ENCODE measurements at places on chromosomes 6 and 20.

GRCh38 chr6:122649701-122650100, 39.5 kb downstream of the PKIB start:
- DNase-seq = no peak

- no peak for DNase-seq
Measured at GRCh38 chr6:52087498-52087999, at the start of gene PKHD1. TSS of gene PKHD1 (minus strand) at chr6:52087613. CDS start at chr6:52084933, 2,680 bp downstream.

DNA sequence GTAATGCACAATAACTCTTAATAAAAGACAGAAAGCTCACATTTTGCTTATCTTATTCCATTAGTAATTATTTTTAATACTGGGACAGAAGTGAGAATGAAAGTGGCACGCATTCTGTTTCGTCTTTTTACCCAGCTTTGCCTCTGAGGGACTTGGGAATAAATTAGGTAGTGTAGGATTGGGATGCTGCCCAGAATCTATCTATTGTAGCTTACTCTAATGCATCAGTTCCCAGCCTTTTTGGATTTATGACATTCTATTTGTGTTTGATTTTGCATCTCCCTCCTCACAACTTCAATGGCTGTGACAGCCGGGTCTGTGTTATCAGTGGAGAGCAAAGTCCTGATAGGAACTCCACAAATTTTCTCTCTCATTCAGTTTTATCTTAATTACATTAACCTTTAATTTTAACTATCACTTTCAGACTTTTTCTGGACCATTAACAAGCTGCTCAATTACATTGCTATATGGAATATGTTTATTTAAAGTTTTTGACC, 62.9 kb upstream of the TULP4 start:
- no peak for DNase-seq

DNA sequence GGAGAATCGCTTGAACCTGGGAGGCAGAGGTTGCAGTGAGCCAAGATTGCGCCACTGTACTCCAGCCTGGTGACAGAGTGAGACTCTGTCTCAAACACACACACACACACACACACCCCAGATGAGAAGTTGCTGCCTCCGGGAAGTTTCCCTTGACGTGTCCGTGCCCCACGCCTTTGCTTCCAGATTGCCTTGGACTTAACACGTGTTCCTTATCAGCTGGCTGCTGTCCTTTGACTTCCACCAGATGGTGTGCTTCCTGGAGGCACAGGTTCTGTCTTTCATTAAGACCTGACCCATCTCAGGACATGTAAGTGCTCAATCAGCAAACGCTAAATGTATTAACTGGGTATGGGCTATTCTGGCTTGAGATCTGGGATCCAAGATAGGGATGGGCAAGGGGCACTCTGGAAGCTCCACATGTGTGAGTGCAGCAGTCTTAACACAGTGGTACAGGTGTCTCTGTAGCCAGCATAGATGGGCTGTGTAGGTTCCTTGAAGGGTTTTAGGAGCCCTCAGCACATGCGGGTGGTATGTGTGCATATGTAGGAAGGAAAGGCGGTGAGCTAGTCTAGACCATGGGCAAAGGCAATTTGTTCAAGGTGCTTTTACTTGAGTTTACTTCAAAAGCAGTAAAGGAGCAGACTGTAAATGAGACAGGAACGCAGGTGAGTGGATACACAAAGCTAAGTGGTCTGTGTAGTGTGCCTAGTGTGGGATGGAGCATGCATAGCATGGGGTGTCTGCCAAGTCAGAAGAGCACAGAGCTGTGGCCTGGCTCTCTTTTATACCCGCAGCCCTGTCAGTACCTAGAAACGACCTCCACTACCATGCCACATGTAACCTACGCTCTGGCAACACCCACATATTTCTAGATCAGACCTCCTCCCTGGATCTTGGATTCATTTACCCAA, 11.6 kb downstream of the PIGT start:
- no peak for DNase-seq

DNA sequence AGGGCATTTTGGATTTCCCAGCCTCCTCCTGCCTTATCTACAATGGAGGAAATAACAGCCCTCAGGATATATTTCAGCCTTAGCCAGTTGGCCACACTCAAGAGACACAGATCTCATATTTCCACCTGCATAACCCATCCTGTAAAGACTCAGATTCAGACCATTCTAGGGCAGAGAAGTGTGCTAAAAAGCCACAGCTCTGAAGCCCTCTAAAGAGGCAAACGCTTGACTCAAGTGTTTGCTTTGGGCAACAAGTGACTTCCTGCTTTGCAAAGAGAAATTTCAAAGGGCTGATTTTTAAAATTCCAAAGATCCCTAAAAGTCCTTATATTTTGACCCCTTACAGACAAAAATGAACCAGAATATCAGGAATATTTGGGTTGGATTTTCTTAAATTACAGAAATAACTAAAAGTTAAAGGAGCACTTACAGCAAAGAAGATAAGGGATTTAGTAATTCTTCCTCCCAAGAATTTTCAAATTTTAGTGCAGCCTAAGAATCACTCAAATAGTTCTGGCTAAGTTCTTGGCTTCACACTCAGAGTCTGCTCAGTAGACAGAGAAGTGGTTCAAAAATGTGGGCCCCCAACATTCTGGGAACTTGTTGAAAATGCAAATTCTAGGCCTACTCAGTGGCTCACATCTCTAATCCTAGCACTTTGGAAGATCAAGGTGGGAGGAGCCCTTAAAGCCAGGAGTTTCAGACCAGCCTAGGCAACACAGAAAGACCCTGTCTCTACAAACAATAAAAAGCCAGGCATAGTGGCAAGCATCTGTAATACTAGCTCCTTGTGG, 18.9 kb upstream of the ADGRF5 start:
- peak; percentile 61 for DNase-seq

DNA sequence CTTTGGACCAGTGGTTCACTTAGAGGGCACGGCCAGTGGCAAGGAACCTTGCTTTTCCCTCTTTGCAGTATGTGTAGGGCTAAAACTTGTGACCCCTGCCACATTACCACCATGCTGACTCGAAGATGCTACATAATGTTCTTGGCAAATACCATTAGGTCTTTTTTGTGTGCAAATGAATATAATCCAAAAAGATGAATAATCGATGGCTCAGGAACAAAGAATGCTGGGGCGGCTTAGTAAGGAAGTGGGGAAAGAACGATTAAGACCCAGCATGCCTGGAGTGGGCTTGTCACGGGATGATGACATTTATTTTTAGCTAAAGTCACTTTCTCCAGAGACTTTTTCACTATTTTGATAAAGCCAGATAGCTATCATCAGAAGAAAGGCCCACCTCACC, 23.1 kb downstream of the CMTR1 start:
- no peak for DNase-seq

DNA sequence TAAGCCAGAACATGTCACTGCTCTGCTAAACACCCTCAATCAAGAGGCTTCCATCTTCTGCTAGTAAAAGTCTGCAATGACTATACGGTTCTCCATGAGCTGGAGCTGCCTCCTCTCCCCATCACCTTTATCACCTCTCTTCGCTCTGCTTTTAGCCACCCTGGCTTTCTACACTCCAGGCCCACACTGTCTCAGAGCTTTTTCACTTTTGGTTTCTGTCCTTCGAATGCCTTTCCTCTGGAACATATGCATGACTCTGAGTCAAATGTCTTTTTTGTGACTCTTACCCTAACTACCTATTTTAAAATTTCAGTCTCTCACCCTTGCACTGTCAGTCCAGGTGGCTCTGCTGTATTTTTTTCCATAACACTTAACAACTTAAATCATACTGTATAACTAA, 525.4 kb upstream of the RNF217 start:
- no peak for DNase-seq

DNA sequence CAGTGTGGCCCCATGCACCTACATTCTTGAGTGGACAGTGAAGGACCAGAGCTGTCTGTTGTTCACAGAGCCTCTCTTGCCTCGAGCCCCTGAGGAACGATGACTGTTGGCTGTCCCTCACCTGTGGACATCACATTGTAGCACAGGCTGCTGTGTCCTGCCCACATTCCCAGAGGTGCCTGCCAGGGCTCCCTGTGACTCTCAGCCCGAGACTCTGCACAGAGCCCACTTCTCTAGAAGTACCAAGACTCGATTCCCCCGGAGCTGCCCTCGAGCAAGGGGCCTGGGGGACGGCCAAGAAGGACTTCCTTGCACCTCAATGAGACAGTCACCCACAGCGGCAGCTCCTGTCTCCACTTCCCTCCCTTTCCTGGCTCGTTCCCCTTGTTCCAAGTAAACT, 28.6 kb upstream of the DLGAP4 start:
- no peak for DNase-seq

GRCh38 chr6:142842418-142843261, 102.3 kb downstream of the HIVEP2 start:
- no peak for DNase-seq

GRCh38 chr6:158782432-158783166, 36.6 kb downstream of the EZR start:
- DNase-seq = no peak

DNA sequence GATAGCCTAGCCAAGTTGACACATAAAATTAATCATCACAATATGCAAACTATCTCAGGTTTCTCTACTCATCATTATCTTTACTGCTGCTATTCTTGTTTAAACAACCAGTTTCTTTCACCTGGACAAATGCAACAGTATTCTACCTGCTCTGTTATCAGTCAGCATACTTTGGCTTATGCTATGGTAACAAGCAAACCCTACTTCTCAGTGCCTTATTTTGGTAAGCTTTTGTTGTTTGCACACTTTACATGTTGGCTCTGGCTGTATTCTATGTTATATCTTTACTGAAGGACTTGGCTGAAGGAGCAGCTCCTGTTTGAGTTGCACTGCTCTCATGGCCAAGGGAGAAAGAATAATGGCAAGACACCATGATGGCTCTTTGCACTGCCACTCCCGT, 463.1 kb downstream of the EPM2A start:
- no peak for DNase-seq

DNA sequence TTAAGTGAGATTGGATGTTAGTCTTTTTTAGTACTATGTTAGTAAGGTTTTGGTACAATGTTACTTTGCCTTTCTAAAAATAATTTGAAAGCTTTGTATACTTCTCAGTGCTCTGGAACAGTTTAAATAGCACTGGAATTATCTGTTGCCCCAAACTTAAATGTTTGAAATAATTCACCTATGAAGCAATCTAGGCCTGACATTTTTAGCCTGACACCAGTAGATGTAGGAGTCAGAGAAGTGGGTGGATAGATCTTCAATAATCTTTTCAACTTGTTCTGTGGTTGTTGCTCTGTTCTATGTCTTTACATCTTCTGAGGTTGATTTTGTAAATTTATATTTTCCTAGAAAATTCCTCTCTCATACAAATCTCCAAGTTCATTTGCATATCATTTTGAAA, 103.1 kb upstream of the ADGRF1 start:
- DNase-seq = no peak

GRCh38 chr6:53691667-53692133, 26.1 kb upstream of the KLHL31 start:
- no peak for DNase-seq

DNA sequence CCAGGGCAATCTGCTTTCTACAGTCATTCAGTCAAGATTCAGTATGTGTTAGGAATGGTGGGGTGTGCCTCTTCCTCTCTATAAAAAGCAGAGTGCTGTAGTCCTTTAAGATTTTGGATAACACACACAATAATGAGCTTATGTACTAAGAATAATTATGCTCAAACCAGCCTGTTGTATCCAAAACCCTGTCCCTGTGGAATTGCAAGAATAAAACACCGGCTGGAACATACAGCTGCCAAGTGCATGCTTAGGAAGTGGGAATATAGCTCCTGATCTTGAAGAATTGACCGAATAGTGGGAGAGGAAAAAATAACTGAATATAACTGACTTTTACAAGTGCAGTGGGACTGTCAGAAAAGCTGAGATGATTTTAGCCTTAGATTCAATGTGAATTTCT, 979 bp upstream of the MOCS1 start:
- DNase-seq = no peak

- no peak for DNase-seq
Measured at GRCh38 chr6:106448000-106448426, 87.5 kb downstream of the CRYBG1 start.

DNA sequence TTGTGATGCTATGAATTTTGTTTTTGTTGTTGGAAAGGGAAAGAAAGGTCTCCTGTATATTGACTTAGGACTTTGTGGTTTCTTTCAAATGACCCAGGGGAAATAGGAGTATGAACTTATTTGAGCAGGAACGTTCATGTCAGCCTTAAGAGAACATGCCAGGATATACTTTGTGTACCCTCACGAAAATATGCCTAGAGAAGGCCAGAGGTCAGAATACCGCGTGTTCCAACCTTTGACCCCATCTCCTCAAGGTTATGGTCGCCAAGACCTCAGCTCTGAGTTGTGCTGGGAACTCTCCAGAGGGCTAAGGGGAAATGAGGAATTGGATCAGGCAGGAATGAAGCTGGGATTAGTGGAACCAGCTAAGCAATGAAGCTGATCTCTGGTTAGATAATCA, 11.5 kb downstream of the TTLL9 start:
- no peak for DNase-seq

DNA sequence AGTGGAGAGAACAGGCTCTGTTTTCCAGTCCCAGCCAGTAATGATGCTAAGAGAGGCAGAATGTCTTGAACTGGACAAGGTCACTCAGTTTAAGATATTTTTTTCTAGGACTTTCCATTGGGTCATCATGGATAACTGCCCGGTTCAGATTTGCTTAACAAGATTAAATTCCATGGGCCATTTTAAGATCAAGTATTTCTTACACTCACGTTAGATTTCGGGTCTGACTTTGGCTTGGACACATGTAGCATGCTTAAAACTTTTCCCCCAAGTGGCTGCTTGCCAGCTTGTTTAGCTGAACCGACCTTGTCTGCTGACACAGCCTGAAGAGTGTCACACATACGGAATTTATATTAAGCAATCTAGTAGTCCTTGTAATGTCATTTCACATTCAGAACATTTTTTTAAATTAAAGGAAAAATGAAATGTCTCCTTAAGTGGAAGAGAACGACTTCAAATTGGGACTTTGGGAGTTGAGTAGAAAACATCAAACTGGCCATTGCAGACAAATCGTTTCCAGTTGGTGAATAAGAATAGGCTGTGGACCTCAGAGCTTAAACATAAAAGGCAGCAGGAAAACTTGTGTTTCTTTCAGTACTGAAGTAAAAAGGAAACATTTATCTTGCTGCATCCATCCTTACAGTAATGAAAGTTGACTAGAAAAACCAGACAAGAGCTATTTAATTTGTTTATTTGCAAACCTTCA, 29.0 kb downstream of the ARMC2 start:
- DNase-seq = no peak

DNA sequence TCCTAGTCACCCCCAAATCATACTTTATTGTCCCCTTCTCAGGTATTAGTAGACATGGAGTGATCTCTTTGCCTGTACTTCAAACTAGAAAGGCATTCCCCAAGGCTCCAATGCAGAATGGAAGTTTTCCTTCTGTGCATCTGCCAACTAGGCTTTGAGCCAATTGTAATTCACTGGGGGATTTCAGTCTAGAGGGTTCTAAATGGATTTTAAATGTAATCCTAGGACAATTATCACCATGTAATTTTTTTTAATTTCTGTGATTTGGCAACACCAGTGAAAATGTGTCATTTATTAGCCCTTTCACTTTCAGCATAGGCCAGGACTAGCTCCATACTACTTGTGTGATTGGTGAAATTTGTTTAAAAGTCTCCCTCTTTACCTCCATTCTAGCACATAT, 557.6 kb upstream of the MARCKS start:
- no peak for DNase-seq

GRCh38 chr20:63643499-63643898, 9.7 kb downstream of the STMN3 start:
- DNase-seq = no peak

Measured in NCI-H187 treated with DMSO at 0.1 percent for 48 hours (cell line).